Stimulated activated CD4-positive, alpha-beta T cell treated with anti-CD3 and anti-CD28 coated beads, TNF-alpha, amount 100 ng/mL, for 1 hour (primary cell): ENCODE measurements at places on chromosomes 2 and 18.

DNA sequence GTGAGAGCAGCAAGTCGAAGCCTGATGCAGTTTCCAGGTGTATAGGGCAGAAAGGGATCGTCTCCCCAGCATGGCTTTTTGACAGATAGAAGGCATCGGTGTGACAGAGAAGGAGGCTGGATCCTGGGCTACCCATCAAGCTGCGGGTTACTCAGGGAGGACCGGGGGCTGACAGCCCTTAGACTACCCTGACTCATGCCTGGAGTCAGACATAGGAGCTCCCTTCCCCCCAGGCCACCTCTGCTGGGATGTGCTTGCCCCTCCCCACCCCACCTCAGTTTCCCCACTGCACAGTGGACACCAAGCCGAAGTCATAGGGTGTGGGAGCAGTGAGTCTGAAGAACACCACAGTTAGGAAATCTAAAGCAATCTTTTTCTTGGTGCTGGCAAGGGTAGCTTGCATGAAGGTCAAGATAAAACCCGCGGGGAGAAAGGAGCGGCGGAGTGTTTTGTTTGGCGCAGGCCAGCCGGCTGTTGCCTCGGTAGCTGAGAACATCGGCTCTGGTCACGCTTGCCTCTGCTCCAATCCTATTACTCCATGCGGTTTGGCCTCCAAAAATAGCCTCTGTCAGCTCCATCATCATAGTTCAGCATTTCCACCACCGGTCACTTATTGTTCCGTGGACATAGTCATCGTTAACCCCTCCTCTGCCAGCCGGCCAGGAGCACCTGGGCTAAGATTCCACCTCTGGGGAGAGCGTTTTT, 169.2 kb upstream of the GLI2 start:
- DNase-seq = no peak

DNA sequence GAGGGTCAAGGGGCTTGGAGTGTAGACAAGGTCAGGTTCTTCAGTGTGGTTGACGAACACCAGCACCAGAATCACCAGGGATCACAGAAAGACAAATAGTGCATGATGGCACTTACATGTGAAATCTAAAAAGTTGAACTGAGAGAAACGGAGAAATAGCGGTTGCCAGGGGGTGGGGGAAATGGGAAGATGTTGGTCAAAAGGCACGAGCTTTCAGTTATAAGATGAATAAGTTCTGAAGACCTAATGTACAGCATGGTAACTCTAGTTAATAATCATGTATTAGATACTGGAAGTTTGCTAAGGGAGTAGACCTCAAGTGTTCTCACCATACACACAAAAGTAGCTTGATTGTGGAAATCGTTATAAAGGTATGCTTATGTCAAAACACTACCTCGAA, 43.7 kb upstream of the DARS1 start:
- DNase-seq = no peak

- peak; percentile 31 for DNase-seq
These were observed 643 bp downstream of the PLCL1 start for GRCh38 chr2:197804758-197805714.

GRCh38 chr2:105188343-105188742, 53.2 kb upstream of the GPR45 start:
- DNase-seq = no peak
